Liver (tissue), 10 donors: ENCODE measurements at places on chromosomes 12 and 14. TPM values are rescaled to one million over a fixed set of nuclear protein-coding genes. Genes with fewer than 3 reads are reported as not detected.
A peak's percentile ranks its signal among the peaks of the same experiment; 100 is the strongest.

Gene NPFF
- total RNA-seq, result not detected

GRCh38 chr14:106396999-106397398 lies 870.6 kb downstream of the TMEM121 start:
- no peak for DNase-seq

- DNase-seq, result peak; percentile 42
Observed at GRCh38 chr12:123761841-123762714, at the start of gene DNAH10. TSS of gene DNAH10 (plus strand) at chr12:123762301. CDS start at chr12:123762337, 36 bp downstream.

- DNase-seq, result no peak
Observed at GRCh38 chr14:102192840-102193502, 53.3 kb downstream of the WDR20 start.

GRCh38 chr12:123996581-123996980 lies 23.6 kb downstream of the ZNF664 start:
- no peak for DNase-seq

Gene CAPZA3
- total RNA-seq, result 0.33 TPM

DNA sequence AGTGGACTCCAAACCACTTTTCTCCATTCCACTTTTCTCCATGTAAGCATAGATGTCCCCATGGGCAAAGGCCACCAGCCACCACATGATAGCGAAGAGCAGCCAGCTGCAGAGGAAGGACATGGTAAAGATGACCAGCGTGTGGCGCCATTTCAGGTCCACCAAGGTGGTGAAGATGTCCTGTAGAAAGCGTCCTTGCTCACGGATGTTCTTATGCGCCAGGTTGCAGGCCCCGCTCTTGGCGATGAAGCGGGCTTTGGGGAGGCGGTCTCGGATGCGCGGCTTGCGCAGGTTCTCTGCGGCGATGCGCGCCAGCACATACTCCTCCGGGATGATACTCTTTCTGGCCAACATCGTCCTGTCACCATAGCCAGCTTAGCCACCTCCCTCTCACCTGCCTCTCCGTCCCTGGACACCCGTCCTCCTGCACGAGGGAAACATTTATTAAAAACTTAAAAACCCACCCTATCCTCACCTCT lies 1.2 kb downstream of the KCNJ8 start:
- peak; percentile 61 for DNase-seq

DNA sequence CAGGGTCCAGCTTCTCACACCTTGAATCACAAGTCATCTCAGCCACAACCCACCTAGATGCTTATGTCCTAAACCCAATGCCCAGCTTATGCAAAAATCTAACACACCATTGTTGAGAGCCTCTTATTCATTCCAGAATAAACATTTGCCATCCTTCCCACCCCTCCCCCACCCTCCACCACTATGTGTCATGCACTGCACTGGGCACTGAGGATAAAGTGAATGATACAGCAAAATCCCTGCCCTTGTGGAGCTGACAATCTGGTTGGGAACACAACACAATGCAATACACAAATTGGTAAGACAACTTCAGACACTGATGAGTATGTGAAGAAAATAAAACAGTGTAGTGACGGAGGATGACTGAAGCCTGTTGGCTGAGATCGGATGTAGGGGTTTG lies 1.4 kb upstream of the GLTP start:
- DNase-seq, result no peak

Gene CLEC9A
- 0.14 TPM for total RNA-seq

Gene KRT77
- not detected for total RNA-seq

DNA sequence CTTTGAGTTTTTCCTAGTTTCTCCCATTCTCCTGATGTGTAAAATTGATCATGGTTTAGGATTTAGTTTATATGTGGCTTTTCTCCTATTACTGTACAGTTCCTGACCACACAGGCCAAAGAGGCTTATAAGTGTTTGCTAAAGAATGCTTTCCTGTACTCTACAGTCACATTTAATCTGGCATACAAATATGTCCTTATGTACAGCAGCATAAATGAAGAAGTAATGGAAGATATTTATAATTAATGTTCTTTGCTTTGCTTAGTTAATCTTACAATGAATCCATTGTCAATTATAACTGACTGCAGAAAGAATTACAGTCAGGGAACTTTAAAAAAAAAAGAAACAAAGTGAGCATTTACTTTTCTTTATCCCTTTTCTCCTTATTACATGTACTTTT lies 293.9 kb downstream of the KCNC2 start:
- no peak for DNase-seq

Gene SERPINA12
- not detected for total RNA-seq

DNA sequence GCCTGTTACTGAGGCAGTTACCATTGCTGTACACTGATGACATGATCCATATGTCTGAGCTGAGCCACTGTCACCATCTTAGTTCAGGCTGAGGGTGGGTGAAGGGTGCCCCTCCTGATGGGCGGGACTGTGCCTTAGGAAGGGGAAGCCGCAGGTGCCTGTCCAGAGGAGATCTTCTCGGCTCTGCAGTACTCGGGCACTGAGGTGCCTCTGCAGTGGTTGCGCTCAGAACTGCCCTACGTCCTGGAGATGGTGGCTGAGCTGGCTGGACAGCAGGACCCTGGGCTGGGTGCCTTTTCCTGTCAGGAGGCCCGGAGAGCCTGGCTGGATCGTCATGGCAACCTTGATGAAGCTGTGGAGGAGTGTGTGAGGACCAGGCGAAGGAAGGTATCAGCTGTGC lies 3.7 kb downstream of the RNF31 start:
- no peak for DNase-seq

GRCh38 chr12:118374909-118375308 lies 1.4 kb upstream of the SUDS3 start:
- no peak for DNase-seq

Gene DLST
- 58.0 TPM for total RNA-seq

DNA sequence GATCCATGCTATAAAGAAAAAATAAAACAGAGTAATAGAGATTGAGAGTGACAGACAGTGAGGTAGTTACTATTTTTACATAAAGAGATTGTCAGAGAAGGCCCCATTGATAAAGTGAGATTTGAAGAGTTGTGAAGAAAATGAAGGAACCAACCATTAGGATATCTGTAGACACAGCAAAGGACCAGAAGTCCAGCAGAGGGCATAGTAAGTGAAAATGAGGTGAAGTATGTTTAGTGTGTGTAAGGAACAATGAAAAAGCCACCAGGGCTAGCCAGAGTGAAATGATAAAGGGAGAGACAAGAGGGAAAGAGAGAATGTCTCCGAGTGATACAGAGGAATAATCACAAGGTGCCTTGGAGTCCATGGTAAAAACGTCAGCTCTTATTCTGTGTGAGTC lies 411.0 kb downstream of the NELL2 start:
- DNase-seq, result no peak

- DNase-seq, result peak; percentile 58
Observed at GRCh38 chr12:65823513-65824375, 539 bp upstream of the HMGA2 start.

Gene RPGRIP1
- total RNA-seq, result 1.3 TPM

GRCh38 chr12:121086781-121087295 lies 45.8 kb upstream of the P2RX7 start:
- DNase-seq, result no peak

DNA sequence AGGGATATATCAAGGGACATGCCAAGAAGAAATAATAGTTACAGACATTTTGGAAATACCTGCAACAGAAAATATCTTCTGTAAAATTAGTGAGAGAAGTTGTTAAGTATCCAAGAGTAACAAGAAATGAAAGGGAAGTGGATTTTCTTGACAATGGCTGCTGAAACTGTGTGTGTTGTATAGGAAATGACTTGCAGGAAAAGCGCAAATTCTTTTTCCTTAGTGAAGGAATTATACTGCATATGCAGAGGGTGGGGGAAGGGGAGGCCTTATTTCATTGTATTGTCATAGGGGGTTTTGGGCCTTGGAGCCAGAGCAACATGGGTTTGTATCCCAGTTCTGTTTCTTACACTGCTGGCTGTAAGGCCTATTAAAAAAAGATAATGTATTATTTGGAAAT lies 84.4 kb upstream of the DDHD1 start:
- DNase-seq, result no peak

DNA sequence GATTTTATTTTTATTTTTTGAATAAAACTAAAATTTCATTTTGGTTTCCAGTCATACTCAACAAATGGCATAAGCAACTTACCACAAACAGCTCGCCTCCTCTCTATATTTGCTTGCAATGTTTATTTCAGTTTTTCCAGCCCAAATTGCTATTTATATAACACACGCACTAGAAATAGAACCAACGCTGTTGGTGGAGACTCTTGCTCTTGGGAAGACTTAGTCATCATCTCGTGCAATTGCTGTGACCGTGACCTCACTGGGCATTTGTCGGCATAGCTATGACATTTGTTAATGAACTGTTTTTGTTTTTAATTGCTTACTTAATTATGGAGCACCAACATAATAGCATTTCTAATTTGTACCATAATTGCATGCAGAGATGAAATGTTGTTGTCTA lies 153.1 kb upstream of the OTX2 start:
- no peak for DNase-seq

Gene DEGS2
- 0.17 TPM for total RNA-seq

- peak; percentile 83 for DNase-seq
Observed at GRCh38 chr12:54360717-54361456, 3.4 kb downstream of the GPR84 start.

- peak; percentile 60 for DNase-seq
Observed at GRCh38 chr14:32075672-32076277, 1.3 kb upstream of the ARHGAP5 start.

Gene TRIAP1
- total RNA-seq, result 11.9 TPM

GRCh38 chr12:126914170-126914793 lies 1352.7 kb upstream of the TMEM132C start:
- no peak for DNase-seq

DNA sequence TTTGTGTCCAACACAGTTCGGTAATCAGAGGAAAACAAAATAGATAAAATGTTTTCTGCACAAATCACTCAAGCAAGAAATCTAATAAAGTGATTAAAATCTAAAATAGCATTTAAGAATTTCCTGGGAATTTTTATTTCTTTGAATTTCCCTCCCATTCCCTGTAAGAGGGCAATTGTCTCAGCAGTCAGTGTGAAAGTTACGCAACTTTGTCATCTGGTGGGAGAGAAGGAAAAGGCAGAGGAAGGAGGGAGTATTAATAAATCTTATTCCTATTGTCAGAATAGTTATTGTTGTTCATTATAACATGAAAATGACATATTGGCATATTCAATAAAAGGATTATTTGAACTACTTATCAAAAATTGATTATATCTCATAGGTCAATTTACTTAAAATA lies 464.9 kb downstream of the PRKD1 start:
- no peak for DNase-seq

Gene SERPINA5
- 45.7 TPM for total RNA-seq

GRCh38 chr14:20732979-20733635 lies 12.6 kb upstream of the EDDM3A start:
- DNase-seq, result no peak

DNA sequence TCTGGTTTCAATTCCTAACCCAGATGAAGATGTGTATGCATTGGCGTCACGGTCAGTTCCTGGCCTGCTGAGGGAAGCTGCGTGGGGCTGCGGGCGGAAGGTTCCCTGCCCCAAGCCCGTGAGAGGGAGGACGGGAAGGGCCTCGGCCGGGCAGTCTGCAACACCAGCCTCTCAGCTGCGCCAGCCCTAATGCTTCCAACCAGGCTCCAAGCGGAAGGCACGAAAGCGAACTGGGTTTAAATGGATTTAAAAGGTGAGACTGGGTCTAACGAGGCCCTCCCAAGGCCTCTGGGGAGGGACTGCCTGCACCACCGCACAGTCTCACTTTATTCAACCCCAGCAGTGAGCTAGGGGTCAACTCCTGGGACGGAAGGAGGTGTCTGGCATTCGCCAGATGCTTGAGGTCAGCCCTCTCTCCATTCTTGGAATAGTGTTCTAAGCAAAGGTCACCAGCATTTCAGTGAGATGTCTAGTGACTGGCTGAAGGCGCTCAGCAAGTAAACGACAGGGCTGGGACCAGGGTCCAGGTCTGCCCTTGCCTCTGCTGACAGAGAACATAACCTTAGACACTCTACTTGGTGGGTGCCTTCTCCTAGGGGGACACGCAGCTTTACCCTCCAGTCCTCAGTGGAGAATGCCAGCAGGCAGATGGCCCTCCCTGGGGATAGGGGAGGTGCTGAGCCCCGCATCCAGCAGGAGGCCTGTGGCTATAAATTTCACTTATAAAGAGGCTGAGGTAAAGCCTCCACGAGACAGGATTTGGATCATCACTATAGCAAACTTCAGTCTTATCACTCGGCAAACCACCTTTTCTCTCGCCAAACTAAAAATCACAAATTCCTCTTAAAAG lies 92.2 kb downstream of the PIWIL1 start:
- no peak for DNase-seq

Gene LMO3
- not detected for total RNA-seq

- no peak for DNase-seq
Observed at GRCh38 chr12:131402781-131403396, 308.0 kb upstream of the SFSWAP start.

- DNase-seq, result no peak
Observed at GRCh38 chr14:39034481-39035296, 68.3 kb downstream of the SEC23A start.

DNA sequence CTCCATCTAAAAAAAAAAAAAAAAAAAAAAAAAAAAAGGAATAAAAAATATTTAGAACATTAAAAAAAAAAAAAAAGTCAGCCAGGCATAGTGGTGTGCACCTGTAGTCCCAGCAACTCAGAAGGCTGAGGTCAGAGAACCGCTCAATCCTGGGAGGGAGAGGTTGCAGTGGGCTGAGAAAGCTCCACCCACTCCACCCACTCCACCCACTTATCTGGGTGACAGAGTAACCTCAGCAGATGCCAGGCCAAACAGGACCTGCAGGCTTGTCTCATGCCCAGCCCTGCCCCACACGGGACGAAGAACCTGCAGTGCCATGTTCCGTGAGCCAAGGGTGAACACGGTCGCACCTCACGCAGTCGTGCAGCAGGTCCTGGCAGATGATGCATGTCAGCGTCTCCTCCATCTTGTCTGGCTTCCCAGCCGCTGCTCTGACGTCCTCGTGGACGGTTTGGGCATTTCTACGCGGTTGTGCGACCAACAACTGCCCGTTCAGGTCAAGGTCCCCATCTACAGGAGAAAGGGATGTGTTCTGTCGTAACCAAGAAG lies 28.6 kb downstream of the CHFR start:
- no peak for DNase-seq

Gene NKX2-1
- not detected for total RNA-seq

DNA sequence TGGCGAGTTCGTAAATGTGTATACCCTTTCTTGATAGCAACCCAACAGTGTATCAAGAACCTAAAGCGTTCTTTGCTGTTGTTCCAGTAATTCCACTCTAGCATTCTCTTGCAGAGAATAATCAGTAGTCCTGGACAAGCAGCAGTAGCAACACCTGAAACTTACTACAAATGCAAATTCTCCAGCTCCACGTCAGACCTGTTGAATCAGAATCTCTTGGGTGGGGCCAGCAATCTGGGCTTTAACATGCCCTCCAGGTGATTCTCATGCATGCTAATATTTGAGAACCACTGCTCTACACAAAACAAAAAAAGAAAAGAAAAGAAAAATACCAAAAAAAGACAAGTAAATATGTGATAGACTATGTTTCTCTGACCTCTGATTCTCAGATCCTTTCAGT lies 10.1 kb downstream of the PTGDR start:
- no peak for DNase-seq
